ENCODE measurements at places on chromosomes 6 and 20.

DNA sequence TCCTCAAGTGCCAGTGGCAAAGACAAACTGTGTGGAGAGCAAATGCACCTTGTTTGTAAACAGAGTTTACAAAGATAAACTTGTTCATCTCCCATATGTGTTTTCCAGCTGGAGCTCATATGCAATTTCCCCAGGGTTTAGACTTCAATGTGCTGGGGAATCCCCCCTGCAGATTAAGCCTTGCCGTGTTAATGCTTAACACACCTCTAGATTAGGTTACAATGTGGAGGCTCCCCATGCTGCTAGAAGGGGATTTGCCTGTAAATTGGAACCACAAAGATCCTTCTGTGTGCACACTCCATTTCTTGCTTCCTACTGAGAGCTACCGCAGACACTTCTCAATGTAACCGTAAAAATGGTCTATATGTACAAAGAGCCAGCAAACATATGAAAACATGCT, 263.1 kb downstream of the TBX18 start:
- no peak for DNase-seq

DNA sequence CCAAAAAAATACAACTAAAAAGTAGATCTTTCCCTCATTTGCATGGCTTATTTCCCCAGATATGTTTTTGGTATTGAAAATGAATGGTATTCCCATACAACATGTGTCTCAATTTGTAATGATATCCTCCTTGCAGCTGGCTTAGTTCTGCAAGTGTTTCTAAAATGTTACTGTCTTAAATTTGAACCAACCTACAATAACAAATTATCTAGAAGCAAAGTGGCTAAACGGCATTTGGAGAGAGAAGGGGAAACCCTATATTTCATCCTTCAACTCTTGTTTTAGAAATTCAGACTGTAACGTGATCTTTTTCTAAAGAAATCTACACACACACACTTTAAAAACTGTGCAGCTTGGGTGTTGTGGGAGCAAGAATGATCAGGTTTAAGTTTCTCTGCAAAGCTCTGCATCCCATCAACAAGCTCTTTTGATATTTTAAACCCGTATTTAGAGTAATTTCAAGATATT, 153.0 kb downstream of the SOBP start:
- DNase-seq = no peak

GRCh38 chr20:59515013-59515905, 89.1 kb upstream of the PHACTR3 start:
- no peak for DNase-seq

- no peak for DNase-seq
Measured at GRCh38 chr20:38357653-38358207, 11.4 kb downstream of the LBP start.

DNA sequence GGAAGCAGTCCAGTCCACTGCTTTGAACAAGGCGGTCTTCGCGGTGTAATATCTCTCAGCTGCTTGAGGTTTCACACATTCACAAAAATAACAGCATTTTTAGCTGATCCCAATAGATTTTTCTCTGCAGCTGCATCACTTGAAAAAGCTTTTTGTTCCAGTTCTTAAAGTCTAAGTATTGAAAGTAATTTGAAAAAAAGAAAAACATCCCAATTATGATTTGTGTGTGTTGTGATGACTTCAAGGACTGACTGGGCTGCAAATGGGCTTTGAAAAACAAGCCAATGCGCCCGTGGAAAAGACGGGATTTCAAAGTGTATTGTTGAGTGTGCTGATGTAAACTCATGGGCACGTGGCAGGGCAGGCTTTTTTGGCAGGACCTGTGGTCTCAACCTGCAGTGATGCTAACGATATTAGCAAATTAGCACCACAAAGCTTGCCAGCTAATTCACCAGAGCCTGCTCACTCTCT, 151.1 kb downstream of the TMEM242 start:
- no peak for DNase-seq

DNA sequence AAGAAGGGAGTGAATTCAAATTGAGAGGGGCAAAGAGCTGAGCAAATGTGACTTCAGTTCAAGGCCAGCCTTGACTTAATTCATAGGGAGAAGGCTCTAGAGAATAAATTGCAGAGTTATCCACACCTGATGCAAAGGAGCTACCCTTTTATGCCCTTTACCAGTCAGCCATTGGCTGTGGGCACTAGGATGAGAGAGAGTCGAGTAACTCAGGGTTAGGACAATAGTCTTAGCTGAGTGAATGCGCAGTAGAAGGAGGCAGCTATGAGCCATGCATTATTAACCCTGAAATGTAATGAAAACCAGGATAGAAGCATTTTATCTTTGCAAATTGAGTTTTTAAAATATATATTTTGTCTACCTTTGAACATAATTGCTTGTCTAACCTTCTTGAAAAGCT, 63.0 kb upstream of the TINAG start:
- DNase-seq = no peak

GRCh38 chr6:20868397-20869096, 334.3 kb downstream of the CDKAL1 start:
- no peak for DNase-seq

DNA sequence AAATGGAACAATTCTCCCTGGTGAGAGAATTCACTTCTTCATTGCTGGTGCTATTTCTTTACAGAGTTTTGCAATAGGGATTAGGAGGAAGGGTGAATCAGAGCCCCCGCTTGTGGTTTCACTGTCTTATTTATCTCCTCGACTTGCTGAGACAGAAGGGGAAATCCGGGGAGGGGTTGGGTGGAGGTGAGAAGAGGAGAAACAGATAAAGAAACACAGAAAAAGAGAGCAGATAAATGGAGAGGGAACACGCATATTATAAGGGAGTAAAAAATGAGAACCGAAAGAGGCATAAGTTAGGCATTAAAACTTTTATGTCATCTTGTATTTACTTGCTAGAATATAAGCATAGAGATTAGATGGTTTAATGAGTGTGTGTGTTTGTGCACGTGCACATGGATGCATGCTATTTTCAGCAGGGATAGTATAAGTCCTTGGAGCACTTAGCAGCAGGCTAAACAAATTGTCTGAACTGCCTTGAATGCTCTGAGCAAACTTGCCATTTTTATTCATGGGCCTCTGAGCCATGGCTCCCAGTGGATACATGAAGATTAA, 105.0 kb downstream of the OLIG3 start:
- peak; percentile 24 for DNase-seq

DNA sequence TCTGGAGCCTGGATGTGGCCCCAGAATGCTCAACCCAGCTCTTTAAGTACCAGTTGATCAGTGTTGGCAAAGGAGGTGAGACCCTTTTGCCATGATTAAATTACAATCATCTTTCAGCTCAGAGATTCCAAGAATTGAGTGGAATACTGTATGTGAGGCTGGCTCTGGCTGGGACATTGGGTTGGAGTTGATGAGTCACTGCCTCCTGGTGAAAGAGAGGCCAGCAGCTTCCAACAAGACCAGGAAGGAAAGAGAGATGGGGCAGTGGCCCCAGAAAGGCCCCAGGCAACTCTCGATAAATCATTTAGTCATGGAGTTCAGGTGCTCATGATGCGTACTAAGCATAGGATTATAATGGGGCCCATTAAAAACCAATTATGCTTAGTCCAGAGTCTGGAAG, 2.1 kb downstream of the TGM6 start:
- DNase-seq = no peak

DNA sequence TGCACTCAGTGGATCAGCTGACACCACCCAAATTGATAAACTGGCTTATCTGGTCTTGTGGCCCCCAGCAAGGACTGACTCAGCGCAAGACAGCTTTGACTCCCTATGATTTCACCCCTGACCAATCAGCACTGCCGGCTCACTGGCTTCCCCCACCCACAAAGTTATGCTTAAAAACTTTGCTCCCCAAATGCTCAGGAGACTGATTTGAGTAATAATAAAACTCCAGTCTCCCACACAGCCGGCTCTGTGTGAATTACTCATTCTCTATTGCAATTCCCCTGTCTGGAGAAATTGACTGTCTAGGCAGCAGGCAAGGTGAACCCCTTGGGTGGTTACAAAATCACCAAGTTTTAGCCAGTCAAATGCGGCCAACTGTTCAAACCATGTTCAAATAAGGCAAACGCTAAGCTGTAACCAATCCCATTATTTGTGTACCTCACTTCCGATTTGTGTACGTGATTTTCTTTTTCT, 32.5 kb downstream of the SLC22A2 start:
- peak; percentile 11 for DNase-seq

DNA sequence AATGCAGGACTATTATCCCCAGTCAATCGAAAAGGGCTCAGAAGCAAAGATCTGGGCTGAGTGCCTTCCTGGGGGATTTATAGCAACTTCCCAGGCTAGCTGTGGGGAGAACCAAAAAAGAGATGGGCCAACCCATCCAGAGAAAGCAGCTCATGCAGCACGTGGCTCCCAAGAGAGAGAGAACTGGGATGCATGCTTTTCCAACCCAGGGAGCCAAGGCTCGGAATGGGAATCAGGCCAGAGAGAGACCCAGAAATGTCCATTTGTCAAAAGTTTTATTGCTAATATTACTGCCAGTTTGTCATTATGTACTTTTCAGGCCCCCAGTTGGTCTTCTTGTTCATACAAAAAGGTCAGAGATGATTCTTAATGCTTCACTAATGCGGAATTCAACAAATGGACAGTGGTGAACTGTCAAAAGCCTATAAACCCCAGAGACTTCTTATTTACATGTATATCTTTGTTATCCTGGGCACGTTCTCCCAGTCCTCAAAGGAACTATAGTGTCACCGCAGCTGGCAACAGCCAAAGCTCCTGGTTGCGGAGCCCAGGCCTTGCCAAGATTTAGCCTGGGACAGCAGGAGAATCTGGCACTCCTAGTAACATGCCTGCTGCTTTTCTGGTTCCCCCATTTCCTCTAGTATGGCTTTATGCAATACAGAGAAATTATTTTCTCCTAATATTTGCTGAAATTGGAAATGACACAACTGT, 139.1 kb upstream of the POU3F2 start:
- no peak for DNase-seq

- no peak for DNase-seq
Measured at GRCh38 chr20:44457016-44457415, 18.7 kb upstream of the TTPAL start.

DNA sequence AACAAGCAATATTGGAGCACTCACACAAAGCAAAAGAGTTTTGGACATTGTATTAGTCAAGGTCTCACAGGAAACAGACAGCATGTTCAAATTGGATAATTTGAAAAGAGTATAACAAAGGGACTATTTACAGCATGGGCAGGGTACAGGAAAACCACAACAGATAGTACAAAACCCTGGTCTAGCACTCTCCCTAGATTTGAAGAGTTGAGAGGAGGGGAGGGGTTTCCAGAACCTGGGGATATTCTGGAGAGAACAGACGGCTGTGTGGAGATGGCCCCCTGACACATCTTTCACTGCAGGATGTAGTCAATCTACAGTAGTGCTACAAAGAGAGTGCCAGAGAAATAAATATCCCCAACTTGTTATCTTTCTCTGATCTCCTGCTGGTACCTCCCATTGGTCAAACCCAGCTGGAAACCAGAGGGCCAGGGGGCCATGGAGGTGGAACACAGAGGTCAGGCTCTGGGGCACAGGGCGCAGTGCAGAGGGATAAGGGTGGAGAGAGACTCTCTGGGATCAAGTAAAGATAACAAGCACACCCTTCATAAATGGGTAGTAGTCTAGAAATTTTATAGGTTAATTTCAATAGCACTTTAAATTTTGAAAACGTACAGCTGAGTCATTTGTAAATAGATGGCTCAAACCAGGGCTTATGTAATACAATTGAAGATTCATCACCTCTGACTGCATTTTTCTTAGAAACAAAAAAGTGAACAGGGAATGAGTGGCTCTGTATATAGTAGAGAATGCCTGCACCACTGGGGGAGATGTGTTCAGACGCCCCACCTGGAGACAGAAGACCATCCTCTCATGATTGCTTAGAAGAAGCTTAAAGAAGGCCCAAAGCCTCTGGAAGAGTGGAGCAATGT, 25.7 kb downstream of the RCAN2 start:
- no peak for DNase-seq

DNA sequence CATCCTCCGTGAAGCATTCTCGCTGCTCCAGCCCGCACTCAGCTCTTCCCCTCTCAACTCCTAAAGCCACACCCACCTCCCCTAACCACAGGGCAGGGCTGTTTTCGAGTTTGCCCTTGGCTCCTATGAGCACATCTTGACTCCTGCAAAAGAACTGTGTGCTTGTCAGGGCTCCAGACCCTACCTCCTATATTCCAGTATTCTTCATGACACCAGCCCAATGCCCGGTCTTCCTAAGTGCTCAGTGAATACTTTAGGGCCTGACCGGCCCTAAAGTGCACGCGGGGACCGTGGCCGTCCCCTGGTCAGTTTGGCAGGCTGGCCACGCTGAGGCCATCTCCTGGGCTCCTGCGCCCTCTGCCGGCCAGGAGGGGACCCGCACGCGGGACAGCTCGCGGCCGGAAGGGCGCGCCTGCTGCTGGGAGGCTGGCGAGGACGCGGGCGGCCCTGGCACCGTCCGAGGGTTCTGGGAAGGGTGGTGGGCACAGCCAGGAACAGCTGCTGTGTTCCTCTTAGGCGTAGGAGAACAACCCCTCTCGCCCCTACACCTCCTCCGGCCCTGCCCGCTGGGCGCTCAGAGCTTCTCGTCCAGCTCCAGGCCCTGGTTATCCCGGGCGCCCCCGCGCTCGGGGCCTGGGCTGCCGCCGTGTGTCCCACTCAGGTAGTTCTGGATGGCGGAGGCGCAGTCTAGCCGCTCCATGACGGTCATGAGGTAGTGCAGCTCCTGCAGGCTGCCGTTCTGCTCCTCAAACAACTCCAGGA, 11.0 kb downstream of the UNC5CL start:
- DNase-seq = peak; percentile 51

- DNase-seq = no peak
Measured at GRCh38 chr20:37354210-37355195, 8.6 kb downstream of the SRC start.

GRCh38 chr6:158149641-158150040, 18.4 kb downstream of the SERAC1 start:
- no peak for DNase-seq

GRCh38 chr20:54433636-54434035, 41.8 kb upstream of the DOK5 start:
- no peak for DNase-seq

DNA sequence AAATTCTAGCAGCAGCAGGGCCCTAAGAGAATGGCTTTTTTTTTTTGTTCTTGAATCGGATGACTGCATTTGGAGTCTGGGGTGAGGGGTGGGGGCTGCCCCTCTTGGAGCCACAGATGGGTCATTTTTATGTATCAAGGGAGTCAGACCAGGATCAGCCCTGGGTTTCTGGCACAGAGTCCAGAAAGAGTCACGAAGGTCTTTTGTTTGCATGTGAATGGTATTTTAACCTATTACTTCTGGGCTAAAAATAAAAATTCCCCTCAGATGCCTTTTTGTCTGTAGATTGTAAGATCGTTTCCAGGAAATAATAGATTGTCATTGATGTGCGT, 72.5 kb downstream of the PHACTR3 start:
- no peak for DNase-seq

DNA sequence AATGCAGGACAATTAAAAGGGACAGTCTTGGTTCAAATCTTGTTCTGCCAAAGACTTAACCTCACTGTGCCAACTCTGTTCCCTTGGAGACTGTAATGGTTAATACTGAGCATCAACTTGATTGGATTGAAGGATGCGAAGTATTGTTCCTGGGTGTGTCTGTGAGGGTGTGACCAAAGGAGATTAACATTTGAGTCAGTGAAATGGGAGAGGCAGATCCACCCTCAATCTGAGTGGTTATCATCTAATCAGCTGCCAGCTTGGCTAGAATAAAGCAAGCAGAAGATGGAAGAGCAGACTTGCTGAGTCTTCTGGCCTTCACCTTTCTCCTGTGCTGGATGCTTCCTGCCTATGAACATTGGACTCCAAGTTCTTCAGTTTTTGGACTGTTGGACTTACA, 474.4 kb downstream of the CD83 start:
- no peak for DNase-seq

GRCh38 chr6:43981363-43981990, 145.8 kb downstream of the MRPL14 start:
- no peak for DNase-seq

All from activated T-helper 1 cell treated with anti-CD3 and anti-CD28 coated beads, Interleukin-2, amount 50 U/mL, for 16 hours (primary cell).